ENCODE measurements at places on chromosomes 3 and 15.

GRCh38 chr15:100141311-100142001 lies 200.3 kb downstream of the ADAMTS17 start:
- no peak for DNase-seq

DNA sequence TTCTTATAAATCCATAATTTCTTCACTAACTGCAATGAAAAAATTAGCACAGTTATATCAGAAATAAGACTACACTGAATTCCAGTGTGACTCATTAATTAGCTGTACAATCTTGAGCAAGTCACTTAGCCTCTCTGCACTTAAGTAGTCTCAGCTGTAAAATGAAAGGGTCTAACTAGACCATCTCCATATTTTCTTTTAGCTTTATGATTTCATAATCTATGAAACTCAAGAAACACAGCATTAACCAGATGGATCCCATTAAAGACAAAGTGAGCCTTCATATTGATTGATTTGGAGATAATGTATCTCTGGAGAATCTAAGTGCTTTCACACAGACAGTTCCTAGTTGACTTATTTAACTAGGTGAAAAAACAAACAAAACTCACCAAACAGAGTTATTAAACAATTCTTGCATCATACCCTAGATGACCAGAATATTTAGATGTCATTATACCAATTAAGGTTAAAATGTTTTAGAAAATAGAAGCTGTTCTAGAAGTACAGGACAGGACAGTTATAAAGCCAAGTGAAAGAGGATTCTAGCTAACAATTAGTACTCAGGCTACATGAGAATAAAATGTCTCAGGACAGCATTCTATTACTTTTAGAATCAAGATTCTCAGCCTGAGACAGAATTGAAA lies 11.2 kb downstream of the CSNK1G1 start:
- no peak for DNase-seq

- no peak for DNase-seq
Measured at GRCh38 chr3:126348308-126348920, 8.8 kb downstream of the KLF15 start.

- no peak for DNase-seq
Measured at GRCh38 chr3:157097198-157097597, 62.7 kb downstream of the CCNL1 start.

DNA sequence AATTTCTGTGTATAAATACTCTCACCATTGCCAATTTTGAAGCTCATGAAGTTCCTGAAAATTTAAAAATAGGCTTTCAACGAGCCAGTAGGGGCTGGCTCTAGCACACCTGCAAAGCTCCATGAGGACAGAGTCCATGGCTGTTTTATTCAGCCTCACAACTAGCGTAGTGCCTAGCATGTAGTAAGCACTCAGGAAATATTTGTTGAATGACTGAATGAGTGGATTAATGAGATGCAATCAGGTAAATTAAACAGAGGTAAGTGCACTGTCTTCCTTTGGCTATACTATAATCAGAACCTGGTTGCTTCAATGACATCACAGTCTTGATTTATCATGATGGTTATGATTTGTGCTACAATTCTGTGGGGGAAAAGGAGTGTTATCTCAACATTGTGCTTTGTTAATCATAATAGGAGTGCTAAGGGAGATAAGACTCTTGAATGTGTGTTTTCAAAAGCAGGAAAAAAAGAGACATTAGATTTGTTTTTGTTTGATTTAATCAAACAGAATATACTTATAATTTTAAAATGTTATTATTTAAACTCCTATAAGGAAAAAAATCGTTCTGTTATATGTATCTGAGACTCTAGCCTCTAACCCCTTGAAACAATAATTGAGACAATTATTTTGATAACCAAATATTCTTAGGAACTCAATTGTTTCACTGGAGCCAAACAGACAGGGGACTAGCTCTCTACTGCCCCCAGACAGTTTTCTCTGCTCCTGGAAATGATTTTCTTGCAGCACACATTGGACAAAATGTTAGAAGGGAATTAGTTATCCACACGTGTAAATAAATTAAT lies 171.7 kb upstream of the ATP11B start:
- no peak for DNase-seq

GRCh38 chr3:182519569-182519968 lies 273.7 kb upstream of the ATP11B start:
- DNase-seq = no peak

GRCh38 chr3:47536221-47536891 lies 22.8 kb upstream of the ELP6 start:
- DNase-seq = no peak

DNA sequence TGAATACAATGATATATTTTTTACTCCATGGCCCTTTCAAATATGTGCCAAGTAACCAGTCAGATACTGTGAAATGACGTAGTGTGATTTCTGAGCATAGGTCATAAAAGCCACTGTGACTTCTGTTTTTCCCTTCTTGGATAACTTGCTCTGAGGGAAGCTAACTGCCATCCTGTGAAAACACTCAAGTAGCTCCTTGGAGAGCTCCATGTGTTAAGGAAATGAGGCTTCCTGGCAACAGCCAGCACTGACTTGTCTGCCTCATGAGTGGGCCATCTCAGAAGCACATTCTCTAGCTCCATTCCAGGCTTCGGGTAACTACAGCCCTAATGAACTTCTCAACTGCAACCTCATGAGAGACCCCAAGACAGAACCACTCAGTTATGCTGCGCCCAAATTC lies 9.5 kb upstream of the CCDC80 start:
- no peak for DNase-seq

GRCh38 chr3:179151474-179151873 lies 3.3 kb downstream of the PIK3CA start:
- no peak for DNase-seq

DNA sequence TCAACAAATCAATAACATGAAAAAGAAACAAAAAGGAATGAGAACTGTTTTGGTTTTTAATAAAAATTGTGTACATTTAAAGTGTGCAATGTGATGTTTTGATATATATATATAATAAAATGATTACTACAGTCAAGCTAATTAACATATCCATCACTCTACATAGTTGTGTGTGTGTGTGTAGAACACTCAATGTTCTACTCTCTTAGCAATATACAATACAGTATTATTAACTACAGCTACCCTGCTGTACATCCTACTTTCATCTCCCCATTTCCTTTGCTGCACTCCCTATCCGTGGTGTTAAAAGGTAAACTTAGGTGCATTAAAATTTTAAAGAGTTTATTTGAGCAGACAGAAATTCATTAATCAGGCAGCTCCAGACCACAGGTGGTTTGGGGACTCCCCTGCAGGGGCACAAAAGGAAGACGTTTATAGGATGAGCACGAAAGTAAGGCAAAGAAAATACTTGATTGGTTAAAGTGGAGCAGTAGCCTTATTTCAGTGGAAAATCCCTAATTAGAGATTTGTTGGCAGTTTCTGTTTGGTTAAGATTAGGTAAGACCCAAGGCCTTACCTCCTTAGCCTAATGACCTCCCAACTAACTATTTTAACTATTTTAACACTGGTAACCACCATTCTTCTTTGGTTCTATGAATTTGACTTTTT lies 61.8 kb upstream of the SNRK start:
- DNase-seq = no peak

- DNase-seq = no peak
Measured at GRCh38 chr15:67835297-67836133, 4.3 kb downstream of the RNU6-1 start.

DNA sequence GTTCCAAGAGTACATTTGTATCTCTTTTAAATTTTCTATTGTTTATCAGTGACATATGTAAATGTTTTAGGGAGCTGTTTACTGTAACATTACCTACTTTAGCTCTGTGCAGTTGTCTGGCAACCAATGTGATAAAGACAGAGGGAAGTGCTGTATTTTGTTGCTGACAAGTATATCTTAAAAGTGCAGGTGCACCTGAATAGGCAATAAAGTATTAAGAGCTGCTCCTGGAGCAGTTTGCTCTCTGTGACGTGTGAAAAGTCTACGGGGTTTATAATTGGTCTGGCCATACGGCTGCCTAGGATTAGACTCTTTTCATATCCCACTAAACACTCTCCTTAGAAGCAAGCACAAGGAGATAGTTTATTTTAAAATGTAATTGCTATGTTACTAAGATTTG lies 178.3 kb downstream of the IGF1R start:
- no peak for DNase-seq

DNA sequence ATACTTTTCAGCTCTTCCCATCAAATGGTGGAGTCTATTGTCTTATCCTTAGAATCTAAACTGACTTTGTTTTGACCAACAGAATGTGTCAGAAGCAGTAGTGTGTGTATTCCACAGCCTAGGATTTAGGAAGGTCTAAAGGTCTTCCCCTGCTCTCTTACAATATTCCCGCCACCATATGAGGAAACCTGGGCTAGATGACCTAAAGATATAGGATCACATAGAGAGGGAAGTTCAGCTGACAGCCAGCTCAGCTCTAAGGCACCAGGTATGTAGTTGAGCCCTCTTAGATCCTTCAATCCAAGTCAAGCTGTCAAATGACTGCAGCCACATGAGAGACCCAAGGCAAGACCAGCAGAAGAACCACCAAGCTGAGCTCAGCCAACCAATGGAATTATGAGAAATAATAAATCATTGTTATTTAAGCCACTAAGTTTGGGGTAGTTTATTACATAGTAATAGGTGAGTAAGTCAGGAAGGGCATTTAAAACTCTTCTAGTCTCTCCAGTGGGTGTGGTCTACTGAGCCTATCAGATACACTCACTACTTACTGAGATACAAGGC lies 227.7 kb upstream of the HES1 start:
- no peak for DNase-seq

DNA sequence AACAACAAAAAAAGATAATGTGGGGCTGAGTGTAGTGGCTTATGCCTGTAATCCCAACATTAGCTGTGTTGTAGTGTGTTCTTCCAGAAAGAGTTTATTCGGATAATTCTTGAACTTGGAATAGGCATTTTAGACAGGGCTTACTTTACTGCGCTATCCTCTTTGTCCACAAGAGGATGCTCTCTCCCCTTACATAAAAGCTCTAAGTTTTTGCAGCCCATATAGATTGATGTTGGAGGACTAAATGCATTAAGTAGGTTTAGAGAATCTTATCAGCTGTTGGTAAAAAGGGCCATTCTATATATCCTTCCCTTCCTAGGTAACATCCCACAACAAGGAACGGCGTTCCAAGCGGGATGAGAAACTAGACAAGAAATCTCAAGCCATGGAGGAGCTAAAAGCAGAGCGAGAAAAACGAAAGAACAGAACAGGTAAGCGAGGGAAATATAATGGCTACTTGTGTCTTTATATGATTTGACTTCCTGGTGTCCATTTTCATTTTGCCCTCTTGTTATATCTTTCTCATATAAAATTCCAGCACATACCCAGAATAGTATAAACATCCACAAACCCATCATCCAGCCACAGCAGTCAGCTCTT lies 27.8 kb upstream of the ITPKA start:
- DNase-seq = no peak

DNA sequence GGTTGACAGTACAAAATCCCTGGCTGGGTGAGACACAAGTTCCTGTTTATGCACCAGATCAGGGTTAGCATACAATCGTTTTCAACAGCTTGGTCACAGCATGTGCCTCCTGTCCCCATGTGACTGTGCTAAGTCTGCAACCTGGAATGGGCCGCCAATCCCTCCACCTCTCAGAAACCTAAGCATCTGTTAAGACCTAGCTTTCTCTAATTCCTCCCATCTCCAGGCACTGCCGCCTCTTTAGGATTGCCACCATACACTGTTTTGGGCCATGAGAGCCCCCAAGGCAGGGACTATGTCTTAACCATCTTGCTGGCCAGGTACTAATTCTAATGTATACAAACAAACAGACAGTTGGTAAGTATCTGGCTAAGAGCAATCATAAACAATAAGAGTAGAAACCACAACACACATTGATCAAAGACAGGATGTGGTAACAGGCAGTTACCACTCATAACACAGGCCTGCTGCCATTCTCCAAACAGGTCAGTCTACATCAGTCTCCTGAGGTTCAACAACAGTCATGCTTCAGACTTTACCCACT lies 25.6 kb downstream of the SEC22C start:
- no peak for DNase-seq

- no peak for DNase-seq
Measured at GRCh38 chr3:137812023-137812422, 47.9 kb downstream of the SOX14 start.

DNA sequence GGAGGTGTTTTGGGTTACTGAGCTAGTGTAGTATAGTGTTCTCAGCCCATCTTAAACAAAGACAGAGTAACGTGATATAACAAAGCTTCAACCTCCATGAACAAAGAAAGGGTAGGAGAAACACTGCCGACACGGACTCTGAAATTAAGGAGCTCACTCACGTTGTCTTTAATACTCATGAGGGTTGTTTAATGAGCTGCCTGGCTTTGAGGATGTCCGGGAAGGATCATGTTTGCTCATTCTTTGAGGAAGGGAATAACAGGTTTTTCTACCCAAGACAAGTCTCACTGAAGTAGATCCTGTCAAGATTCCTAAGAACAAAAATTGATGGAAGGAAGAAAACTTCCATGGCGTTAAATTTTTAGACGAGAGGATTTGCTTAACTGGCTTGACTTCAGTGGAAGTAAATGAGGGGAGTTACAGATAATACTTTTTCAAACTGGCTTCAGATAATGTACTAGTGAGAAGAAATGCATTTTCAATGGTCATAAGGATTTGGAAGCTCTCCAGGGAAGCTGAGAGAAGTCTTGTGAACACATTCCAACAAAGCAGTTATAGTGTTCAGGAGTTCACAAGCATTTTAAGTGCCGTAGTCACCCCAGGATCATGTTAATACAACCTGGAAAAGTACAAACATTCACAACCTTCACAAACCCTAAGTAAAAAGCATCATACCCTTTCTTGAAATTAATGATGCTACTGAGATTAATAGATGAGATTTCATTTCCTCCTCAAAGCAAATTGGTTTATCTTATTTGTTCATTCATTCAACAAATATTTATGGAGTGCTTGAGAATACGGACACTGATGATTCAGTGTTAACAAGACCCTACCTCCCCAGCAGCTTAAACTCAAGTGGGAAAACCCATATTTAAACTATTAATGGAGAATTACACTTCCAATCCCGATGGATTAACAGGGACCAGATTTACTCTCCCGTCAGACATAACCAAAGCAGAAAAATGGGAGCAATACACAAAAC lies 101.5 kb downstream of the SHQ1 start:
- DNase-seq = no peak
